Jurkat, Clone E6-1 (cell line): ENCODE measurements at places on chromosomes 5 and 9.

DNA sequence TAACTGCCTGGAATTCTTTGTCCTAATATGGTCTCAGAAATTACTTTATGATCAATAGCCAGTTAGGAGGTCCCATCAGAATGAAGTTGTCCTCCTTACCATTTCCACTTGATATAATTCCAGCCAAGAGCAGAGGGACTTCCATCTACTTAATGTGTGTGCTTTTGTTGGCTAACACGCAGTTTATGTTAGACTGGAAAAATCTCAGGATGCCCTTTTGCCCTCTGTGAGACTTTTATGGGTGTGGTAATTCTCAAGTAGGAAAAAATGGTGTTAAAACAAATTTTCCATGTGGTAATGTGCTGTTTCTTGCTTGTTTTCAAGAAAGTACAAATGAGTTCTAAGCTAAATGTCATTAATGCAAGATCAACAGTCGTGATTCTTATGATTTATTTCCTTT lies 327.1 kb downstream of the MTRR start:
- no peak for DNase-seq

DNA sequence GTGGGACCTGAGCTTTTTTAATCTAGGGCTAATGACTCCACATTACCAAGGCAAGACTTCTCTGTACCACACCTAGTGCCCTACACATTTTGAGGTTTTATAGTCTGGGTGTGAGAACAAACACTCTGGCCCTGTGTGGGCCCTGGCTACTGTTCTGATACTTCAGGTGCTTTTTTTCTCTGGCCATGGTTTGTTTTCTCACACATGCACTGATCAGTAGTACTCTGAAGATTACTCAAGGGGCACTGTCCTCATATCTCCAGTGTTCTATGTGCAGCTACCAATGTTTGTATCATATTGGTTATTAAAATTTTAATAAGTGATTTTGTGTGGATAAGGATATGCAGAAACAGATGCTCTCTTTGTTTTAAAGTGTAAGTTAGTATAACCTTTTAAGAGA lies 5.9 kb upstream of the C9orf40 start:
- DNase-seq = no peak

DNA sequence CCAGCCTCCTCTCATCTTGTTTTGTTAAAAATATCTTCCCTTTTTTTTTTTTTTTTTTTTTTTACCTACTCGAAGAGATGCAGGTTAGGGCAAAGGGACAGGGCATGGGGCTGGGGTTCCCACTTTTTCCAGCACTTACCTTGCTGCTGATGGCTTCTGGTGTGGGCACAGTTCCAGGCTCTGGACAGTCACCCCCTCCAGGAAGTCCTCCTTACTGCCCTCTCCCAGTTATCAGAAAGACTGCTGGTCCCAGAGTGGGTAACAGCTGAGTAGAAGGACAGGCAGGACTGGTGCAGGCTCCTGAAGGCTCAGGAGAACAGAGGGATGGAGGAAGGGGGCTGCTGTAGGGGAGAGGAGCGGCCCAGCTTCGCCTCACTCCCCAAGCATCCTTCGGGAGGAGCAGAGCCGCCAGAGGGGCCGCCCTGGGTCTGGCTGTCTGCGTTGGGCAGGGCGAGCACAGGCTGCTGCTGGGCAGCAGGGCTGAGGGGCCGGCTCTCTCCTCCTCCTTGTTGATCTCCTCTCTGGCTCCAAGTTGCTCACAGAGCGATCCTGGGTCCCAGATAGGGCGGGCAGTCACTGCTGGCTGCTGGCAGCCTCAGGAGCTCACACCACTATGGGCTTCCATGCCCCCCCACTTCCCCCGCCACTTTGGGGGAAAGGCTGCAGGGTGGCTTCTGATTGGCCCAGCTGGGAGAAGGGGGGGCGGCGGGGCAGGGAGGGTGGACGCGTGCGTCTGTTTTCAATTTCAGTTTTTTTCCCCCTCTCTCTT lies at the start of gene PDGFRB:
Gene PDGFRB, minus strand, starts transcription at position 588 of the 769 bp plus-strand sequence. CDS start 18,798 bp downstream, outside the sequence.
- DNase-seq = no peak

- DNase-seq = no peak
These were observed 214.4 kb downstream of the MCTP1 start for GRCh38 chr5:95070453-95070852.

- DNase-seq = no peak
These were observed 177.2 kb upstream of the MAP3K1 start for GRCh38 chr5:56638061-56638621.
